ENCODE measurements at places on chromosomes 3 and 15.

DNA sequence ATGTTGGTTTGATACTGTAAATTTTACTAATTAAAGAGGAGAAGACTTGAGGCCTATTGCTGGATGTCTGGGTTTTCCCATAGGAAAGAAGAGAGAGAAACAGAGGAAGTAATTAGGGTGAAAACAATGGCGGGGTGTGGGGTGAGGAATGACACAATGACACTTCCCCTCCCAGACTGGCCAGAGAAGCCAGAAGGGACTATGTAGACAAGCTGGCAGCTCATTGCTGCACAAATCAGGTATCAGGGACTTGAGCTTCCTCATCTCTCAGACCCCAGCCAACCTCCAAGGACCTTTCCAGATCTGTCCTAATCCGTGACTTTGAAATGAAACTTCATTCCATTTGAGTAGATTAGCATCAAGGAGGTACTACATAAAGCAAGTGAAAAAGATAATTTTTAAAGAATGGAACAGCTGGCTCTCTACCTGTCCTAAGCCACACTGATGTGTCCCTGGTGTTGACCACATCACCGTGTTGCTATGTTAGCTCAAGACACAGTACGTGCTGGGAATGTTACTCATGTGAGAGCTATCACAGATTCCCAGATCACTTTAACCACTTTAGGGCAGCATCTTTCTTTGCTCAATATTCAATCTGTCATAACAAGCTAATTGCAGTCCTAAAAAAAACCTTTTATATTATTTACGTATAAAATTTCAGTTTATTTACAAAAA is 22.2 kb downstream of the TMEM212 start:
- DNase-seq: no peak

DNA sequence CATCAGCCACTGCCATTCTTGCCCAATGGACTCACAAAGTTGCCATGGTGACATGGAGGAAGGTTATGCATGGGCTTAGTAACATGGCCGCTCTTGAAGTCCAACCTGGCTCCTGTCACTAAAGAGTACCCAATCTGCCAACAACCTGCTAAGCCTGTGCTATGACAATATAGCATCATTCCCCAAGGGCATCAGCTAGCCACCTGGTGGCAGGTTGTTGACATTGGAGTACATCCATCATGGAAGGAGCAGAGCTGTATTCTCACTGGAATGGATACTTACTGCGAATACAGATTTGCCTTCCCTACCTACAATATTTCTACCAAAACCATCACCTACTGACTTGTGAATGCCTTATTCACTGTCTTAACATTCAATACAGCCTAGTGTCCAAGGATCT is 138.9 kb upstream of the RORA start:
- no peak for DNase-seq

DNA sequence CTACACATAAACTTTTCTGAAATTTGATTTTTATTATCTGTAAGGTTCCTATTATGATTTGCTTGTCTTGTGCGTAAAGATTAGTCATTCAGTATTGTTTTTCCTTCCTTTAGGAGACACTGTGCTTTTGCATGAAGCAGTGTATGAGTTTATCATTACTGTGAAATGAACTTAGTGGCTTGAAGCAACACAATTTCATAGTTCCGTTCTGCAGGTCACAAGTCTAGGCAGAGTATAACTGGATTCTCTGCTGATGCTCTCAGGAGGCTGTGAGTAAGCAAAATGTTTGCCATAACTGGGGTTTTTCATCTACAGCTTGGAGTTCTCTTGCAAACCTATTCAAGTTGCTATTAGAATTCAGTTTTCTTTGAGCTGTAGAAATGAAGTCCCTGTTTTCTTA is 1136.1 kb downstream of the OTOL1 start:
- DNase-seq: no peak

DNA sequence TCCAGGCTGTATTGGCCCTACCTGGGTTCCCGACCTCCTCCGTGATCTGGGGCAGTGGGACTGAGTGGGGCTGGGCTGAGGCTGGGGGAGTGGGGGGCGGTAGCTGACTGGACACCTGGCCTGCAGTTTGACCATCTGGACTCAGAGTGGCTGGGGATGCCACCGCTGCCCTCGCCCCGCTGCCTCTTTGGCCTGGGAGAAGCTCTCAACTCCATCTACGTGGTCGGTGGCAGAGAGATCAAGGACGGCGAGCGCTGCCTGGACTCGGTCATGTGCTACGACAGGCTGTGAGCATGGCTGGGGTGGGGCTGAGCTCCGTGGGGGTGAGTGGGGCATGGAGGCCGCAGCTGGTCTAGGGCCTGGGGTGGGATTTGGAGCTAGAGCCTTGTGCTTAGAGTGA is 2.7 kb downstream of the KLHL40 start:
- DNase-seq: no peak

DNA sequence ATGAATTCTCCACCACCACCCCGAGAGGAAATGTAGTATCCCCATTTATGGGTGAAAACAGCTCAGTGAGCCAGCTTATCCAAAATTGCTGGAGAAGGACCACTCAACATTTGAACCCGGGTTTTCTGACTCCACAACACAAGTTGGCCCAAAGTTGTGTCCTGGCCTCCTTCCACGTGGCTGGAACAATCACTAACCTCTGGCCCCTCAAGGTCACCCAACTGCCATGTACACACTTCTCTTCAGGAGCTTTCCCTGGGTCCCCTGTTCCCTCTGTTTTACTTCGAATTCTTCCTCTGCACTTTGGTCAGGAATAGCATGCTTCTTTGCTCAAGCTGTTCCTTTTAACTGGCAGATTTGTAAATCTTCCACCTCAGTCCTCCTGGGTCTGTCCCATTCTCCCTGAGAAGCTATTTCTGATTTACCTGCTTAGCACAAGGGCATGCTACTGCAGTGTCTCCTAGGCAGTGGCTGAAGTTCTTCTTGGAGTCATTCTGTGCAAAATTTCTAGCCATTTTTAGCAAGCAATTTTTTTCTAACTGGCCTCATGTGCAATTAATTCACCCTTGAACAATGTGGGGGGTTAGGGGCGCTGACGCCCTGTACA is 39.2 kb downstream of the TRIM71 start:
- DNase-seq: no peak

- DNase-seq: no peak
Measured at GRCh38 chr3:3816034-3816433, 16.8 kb downstream of the LRRN1 start.

DNA sequence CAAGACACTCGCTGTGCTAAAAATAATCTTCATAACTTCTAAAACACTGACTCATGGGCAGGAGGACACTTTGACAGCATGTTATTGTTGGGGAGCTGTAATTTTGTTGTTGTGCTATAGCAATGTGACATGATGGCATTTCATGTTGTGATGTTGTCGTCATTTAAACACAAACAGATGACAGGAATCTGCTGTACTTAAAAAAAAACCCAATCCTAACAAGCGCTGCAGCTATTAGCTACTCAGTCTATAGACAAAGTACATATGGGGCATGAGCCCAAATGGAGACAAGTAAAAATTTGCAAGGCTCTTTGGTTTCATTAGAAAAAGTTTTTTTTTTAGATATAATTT is 828 bp upstream of the ATOSA start:
- DNase-seq: peak; percentile 11

DNA sequence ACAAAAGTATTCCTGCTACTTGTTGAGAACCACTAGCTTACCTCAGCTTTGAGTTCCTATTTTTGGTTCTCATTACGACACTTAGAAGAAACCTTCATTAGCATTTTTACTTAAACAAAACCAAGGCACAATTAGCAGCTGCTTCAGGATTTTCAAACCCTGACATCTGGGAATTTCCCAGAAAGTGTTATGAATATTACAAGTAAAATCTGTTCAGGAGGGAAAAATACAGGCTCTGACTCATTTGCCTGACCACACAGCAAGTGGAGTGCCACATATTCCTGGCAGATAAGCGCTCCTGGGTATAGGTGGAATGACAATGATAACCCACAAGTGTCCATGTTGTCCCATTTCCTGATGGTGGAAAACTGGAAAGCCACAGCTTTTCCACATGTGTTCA is 10.3 kb upstream of the RFTN1 start:
- DNase-seq: peak; percentile 51

GRCh38 chr3:129611812-129612533 is 5.5 kb upstream of the PLXND1 start:
- DNase-seq: peak; percentile 80

DNA sequence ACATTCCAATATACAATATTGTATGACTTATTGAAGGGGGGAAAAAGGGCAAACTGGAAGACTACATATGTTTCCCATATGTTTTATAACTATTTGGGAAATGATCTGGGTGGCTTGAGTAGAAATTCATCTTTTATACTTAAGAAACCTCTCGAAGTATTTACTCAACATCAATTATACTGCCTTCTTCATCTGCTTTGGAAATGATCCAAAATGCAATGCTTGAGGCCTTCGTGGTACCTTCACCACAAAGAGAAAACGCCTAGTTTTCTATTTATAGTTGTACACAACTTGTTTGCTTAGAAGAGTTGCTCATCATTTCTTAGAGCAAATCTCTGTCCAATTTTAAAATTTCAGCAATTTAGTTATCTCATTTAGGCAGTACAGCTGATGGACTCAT is 18.8 kb downstream of the ACKR4 start:
- DNase-seq: no peak

DNA sequence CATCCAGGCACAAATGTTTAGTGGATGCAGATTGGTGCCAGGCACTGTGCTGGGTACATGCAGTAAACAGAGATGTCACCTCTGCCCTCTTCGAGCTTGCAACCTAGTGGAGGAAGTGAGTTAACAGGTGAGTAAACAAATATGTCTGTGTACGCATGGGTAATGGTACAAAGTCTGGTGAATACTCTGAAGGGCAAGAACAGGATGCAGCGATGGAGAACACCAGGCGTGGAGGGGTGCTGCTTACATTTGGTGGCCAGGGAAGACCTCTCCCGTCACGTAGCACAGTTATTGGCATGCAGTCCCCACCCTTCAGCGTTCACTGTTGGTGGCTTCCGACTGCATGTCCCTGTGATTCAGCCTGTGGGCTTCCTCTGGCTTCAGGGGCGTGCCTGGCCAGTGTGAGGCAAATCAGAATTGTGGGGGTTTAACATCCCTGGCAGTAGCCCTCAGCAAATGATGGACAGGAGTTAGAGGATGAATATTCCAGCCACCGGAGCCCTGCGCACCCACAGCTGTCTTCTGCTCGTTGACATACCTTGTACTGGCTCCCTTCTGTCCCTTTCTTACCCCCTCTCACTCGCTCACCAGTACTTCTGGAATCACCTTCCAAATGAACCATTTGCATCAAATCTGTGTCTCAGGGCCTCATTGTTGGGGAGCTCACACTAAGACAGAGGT is 9.1 kb upstream of the HDAC11 start:
- no peak for DNase-seq

DNA sequence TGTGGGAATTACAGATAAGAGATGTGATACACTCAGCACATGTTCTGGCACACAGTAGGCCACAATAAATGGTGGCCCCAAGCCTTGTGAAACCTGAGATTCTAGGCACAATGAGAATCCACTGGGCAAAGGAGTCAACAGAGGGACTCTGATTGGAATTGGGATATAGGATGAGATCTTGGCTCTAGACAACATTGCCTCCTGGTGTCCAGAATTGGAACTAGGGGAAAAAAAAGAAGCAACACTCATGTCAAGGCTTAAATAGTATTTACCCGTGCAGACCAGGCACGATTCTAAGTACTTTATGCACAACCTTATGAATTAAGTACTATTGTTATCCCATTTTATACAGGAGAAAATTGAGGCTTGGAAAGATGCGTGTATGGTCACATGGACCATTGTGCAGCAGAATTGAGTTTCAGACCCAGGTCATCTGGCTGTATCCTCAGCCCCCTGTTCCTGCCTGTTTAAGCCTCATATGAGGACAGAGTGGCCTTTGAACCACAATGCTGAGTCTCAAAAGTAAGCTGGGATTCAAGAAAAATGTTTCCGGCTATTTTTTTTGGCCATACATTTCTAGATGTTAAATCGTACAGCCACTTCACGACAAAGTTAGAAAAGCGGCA is 124.8 kb downstream of the SV2B start:
- peak; percentile 2 for DNase-seq

DNA sequence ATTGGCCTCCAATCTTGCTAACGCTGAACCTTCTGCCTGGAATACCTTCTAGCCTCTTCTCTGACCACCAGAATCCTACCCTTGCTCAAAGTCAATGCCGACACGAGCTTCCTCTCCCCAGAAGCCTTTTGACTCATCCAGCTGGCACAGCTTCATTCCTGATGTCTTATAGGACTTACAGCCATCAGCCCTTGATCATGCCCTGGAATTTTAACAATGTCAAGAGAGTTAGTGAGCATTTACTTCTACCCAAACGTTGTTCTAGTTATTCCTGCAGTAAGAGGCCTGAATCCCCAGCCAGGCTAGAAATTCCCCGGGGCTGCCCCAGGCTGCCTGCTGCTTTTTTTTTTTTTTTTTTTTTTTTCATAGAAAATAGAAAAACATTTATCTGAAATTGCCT is 3.9 kb downstream of the CYP1A2 start:
- peak; percentile 64 for DNase-seq

GRCh38 chr15:62792986-62793751 is 249.4 kb upstream of the TPM1 start:
- DNase-seq: no peak

GRCh38 chr3:141395005-141395589 is 26.8 kb downstream of the ZBTB38 start:
- DNase-seq: no peak

DNA sequence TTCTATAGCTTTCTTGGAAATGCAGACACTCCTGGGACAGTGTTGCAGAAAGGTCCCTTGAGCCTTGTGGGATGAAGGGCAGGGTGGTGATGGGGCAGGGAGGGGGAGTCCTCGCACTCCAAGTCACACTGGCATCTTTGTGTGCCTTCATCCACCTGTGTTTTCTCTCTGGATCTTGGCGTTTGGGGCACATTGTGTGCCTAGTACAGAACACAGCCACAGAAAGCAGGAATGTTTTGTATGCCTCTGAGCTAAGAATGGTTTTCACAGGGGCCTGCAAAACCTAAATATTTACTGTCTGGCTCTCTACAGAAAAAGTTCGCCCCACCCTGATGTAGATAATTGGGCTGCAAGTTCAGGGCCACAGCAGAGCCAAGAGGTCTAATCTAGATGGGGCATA is 5.7 kb downstream of the MYZAP start:
- no peak for DNase-seq

- no peak for DNase-seq
Measured at GRCh38 chr15:68640791-68641331, 62.1 kb downstream of the CORO2B start.

- no peak for DNase-seq
Measured at GRCh38 chr3:197253238-197253947, 45.0 kb downstream of the DLG1 start.

GRCh38 chr3:112640276-112640929 is 540 bp downstream of the CCDC80 start:
- DNase-seq: peak; percentile 85

- peak; percentile 14 for DNase-seq
Measured at GRCh38 chr3:129014148-129014547, 13.0 kb downstream of the EFCC1 start.

DNA sequence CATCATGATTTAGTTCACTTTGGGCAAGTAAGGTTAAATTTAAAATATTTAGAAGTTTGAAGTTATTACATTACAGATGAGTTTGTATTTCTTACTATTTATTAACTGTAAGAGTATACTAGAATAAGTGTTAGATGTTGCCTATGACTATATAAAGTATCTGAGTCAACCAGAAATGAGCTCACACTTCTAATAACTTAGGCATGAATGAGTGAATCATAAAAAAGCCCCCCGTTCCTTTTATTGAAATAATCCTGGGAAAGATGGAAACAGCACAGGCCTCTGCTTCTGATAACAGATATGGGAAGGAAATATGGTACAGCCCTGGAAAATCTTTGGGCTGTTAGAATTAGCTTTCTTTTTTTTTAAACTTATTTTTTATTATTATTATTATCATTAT is 66.6 kb upstream of the TGFBR2 start:
- DNase-seq: peak; percentile 67

Data from astrocyte (in vitro differentiated cells and primary cell).